ENCODE measurements at places on chromosomes 1 and 21.

GRCh38 chr1:30785181-30785580, 27.6 kb upstream of the LAPTM5 start:
- no peak for DNase-seq

DNA sequence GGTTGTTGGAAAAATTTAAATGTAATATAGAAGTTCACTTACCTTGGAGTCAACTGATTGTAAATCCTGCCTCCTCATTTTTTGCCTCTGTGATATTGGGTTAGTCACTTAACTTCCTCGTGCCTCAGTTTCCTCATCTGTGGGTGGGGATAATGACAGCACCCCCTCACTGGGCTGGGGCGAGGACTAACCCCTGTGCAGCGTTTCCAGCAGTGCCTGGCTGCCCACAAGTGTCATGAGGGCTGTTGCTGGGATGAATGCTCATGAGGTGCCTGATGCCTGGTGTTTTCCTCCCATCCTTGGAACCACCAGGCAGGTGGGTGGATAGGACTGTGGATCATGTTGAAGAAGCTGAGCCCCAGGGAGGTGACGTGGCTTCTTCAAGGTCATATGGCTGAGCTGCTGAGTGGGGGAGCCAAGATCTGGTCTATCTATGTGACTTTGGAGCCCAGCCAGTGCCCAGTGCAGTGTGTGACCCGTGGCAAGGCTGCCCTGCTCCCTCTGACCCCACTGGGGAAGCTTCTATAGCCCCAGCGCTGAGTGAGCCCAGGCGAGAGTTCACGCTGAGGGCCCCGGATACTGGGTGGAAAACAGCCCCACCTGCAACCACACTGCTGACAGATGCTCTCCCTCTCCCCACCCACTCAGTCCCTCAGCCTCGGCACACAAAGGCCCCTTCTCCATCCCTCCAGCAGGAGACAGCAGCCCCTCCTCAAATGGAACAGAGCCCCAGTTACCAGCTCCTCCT, 446.0 kb downstream of the PTPRU start:
- DNase-seq = peak; percentile 59

DNA sequence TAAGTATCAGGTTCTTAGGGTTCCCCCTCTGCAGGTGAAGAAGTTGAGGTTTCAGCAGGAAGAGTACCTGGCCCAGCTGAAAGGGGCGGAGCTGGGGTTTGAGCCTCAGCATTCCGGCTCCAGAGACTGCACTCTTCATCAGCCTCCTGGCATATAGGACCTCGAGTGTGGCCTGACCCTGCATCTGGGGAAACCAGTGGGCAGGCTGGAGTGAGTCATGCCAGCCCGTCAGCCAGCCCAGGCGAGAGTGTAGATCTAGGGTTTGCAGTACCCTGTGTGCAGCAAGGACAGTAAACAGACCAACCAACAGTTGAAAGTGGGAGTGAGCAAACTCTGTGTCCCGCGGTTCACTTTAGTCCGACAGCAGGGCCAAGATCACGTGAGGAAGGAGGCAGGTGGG, 14.1 kb downstream of the MFSD2A start:
- no peak for DNase-seq

GRCh38 chr1:180611016-180611930, 20.5 kb upstream of the XPR1 start:
- DNase-seq = no peak

- DNase-seq = no peak
Observed at GRCh38 chr1:85330214-85330631, 53.8 kb upstream of the BCL10 start.

- no peak for DNase-seq
Observed at GRCh38 chr1:94819238-94819944, 766 bp upstream of the SLC44A3 start.

- no peak for DNase-seq
Observed at GRCh38 chr1:161153176-161153575, 602 bp upstream of the UFC1 start.

- no peak for DNase-seq
Observed at GRCh38 chr21:24255591-24255990, 1351.7 kb downstream of the MRPL39 start.

DNA sequence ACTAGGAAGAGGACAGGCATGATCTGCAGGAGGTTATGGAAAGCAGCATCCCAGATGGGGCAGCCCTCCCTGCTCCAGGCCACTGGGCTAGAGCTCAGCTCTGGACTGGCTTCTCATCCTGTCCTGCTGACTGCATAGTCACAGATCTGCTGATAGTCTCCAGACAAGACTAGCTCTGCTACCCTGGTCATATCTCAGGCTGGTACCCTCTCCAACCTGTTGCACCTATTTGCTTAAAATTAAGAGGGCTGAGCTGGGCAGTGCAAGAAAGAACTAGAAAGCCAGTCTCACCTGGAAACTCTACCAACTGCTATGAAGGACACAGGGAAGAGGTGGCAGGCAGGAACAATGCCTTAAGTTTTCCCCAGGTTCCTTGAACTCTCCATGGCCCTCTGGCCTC, 40.4 kb downstream of the ITPKB start:
- no peak for DNase-seq

GRCh38 chr1:18047122-18047521, 60.5 kb upstream of the IGSF21 start:
- no peak for DNase-seq

DNA sequence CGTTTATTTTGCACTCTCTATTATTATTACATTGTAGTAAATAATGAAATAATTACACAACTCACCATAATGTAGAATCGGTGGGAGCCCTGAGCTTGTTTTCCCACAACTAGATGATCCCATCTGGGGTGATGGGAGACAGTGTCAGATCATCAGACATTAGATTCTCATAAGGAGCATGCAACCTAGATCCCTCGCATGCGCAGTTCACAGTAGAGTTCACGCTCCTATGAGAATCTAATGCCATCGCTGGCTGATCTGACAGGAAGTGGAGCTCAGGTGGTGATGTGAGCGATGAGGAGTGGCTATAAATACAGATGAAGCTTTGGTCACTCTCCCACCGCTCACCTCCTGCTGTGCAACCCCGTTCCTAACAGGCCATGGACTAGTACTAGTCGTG, 112.1 kb downstream of the ROR1 start:
- no peak for DNase-seq

All from SK-N-SH (cell line).